D721Med (cell line): ENCODE measurements at places on chromosomes 1 and 21.
A peak's percentile ranks its signal among the peaks of the same experiment; 100 is the strongest.

DNA sequence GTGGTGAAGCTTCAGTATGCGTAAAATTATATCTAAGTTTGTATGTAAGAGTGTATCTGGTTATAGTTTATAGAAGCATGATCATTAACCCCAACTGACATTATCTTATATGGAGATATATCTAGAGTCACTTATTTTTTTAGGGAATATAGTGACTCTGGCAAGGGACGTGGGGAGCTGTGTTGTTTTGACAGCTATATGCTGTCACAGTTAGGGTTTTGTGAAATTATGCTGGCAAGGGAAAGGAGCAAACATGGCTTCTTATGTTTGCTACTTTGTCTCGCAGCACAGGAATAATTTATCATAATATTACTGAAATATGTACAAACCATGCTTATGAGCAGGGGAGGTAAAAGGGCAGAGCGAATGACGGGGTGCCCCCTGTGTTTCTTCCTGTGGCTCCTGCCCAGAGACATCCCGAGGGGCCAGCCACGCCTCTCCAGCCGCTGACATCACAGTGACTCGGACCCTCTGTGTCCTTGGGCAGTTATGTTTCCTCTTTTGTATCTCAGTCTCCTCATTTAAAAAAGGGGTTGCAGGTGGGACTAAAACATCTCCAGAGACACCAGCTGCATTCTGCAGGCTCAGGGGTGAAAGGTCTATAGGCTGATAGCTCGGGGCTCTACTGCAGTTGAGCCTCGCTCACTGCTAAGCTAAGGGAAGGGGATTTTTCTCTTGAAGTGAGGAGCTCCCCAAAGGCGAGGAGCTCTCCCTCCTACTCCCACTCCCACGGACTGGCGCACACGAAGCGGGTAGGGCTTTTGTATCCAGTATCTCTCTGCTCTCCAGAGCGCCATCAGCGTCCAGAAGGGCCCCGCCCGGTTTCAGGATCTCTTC, 14.9 kb downstream of the A3GALT2 start:
- no peak for DNase-seq

DNA sequence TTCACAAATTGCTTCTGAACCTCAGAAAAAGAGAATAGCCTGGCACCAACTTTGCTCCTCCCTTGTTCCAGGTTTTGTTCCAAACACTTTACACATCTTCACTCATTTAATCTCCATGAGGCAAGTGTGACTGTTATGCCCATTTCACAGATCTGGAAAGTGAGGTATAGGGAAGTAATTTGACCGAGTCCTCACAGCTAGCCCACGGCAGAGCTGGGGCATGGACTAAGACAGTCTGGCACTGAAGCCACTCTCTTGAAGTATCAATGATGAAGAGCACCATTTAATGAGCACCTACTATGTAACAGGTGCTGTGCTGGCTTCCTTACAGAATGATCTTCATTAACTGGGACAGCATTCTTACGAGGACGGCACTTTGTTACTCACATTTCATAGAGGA, 19.0 kb downstream of the C1QB start:
- DNase-seq = no peak

DNA sequence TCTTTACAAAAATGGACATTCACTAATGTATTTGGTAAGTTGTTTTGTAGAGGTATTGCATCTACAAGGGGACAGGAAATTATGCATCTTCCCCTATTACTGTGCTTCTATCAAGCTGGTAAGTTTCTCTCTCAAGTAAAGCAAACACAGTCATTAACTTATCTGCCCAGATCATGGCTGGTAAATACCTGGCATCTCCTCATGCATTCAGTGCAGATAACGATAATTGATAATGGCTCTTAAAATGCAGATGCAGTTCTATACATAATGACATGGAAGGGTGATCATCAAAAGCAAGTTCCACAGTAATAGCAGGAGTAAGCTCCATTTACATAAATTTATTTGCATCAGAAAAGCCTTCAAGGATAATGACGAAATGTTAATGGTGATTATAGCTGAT, 122.4 kb downstream of the SIPA1L2 start:
- DNase-seq = no peak

GRCh38 chr1:179425186-179425585, 59.4 kb downstream of the AXDND1 start:
- DNase-seq = no peak

DNA sequence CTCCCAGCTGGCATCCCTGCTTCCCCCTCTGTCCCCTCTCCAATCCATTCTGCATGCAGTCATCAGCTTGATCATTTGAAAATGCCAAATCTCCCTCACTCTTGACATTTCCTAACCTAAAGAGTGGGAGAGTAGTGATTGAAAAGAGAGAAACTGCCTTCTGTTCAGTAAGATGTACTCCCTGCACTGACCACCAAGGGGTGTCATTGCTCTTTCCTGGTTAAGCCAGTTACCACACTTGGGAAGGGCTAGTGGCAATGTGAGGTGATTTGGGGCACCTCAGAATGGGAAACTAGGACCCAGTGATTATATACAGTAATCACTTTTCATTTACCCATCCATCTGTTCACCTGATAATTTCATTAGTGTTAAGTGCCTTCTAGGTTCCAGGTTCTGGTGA, 6.9 kb upstream of the TMEM269 start:
- DNase-seq = peak; percentile 70

GRCh38 chr1:89565521-89565920, 40.9 kb downstream of the LRRC8B start:
- no peak for DNase-seq

DNA sequence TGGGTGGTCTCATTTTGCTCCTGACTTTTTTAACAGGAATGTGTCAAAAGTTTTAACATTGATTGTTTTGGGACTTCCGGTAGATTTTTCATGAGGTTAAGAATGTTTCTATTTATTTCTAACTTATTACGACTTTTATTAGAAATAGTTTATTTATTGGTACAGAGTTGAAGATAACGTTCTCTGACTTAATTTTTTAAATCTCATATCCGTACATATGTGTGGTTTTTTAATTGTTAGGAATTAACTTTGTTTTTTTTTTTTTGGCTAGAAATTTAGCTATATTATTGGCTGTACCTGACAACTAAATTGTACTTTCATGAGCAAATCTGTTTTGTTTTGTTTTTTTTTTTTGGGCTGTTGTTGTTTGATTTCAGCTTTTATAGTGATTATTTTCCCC, 32.0 kb downstream of the RNF2 start:
- no peak for DNase-seq

DNA sequence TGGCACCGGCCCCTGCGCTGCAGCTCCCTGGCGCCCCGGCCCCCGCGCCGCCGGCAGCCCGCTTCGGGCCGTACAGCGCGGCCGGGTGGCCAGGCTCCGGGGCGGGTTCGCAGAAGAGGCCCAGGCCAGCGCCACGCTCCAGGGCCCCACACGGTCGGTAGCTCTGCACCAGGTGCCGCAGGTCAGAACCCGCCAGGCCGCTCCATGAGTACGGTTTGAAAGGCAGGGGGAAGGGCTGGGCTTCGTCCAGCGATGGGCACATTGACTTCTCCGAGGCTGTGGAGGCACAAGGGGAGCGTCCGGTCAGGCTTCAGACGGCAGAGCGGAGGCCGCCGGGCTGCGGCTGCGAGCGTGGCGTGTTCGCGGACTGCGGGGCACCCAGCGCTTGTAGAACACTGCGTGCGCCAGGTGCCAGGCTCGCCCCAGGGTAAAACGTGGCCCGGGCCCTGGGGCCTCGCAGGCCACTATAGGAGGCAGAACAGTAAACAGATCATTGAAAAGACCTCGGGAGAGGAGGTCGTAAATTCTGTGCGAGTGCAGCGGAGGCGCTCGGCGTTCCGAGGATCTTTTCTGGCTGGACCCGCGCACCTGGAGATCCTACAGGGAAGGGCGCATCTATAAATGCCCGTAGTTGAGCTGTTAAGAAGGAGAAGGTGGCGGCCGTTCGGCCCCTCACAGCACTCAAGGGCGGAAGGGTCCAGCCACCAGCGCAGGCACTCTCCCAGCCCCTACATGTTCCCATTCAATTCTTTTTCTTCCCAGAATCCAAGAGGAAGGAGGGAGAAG, 5.7 kb downstream of the GFI1 start:
- DNase-seq = no peak

DNA sequence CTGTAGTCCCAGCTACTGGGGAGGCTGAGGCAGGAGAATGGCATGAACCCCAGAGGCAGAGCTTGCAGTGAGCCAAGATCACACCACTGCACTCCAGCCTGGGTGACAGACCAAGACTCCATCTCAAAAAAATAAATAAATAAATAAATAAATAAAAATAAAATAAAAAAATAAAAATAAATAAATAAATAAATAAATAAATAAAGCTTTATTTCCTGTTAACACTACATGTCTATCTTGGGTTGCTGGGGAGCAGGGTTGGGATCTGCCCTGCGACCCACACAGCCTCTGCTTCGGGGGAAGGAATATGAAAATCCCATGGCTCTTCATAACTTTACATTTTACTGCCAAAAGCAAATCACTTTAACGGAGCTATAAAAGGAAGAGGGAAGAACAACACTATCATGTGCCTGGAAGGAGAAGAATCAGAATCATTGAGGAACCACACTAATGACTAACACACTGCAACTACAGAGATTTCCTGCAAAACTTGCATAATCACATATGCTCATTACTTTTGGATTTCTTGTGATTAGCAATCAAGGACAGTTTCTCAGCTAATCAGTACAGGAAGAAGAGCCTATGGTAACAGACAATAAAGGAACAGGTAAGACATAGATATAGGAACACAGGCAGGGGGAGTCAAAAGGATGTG, 72.8 kb upstream of the CD55 start:
- no peak for DNase-seq

- no peak for DNase-seq
Observed at GRCh38 chr1:243851765-243852164, 1.7 kb upstream of the AKT3 start.

DNA sequence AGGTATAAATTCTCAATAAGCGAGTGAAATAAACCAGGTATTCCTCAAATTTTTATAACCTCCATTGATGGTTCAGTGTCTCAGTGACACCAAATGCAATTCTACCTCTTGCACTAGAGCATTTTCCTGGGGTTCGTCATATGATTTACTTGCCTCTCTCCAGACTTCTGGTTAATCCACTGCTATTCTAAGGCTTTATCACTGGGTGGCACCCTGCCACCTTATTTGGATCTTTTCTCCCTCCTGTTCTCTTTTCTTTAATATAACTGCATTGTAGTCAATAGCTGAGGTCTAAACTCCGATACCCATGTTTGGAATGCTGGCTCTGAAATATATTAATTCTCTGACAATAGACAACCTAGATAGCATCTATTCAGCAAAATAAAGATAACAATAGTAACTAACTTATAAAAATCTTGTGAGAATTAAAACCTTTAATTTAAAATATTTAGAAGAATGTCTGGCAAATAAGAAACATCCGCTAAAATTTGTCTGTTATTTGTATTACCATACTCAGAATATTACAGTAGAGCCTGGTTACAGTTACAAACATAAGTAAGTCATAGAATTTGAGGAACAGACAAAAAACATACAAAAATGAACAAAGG, 436.4 kb downstream of the PLA2G4A start:
- no peak for DNase-seq

DNA sequence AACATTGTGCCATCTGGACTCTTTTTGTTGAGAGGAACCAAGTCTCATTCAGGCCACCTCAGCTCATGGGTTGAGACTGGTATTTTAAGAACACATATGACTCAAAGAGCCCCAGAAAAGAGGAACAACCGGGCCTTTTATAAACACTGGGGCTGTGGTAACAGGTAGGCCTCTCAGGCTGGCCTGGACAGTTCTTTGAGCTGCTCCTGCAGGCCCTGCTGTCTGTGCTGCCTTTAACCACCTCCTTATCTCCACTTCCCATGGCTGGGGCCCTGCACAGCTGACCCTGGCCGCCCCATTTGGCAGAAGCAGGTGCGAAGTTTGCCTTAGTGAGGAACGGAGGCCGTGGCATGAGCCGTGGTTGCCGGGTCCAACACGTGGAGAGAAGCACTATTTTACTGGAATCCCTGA, 163.3 kb downstream of the RHOU start:
- DNase-seq = no peak

- peak; percentile 67 for DNase-seq
Observed at GRCh38 chr1:218991089-218991488, 182.6 kb upstream of the LYPLAL1 start.

GRCh38 chr1:112359961-112360767, 35.9 kb upstream of the CTTNBP2NL start:
- no peak for DNase-seq

GRCh38 chr1:15008783-15009729, 144.5 kb upstream of the TMEM51 start:
- DNase-seq = no peak

- DNase-seq = no peak
Observed at GRCh38 chr1:240663169-240663879, 51.4 kb upstream of the GREM2 start.

GRCh38 chr1:172478485-172478884, 34.6 kb upstream of the PIGC start:
- no peak for DNase-seq

DNA sequence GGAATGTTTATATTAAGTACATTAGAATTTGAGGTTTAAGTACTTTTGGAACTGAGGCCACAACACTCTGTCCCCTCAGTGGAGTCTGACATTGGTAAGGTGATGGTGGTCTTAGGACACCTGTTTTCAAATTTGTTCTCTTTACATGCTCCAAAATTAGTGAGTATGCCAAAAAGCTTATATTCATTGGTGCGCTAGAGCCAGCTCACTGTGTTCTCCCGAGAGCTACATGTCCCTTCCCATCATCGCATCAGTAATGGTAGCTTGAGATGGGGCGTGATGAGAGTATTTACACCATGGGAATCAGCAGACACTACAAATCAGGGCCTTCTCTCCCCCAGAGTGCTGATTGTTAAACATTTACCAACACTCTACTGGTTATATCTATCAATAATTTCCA, 19.5 kb downstream of the ETS2 start:
- DNase-seq = no peak

- no peak for DNase-seq
Observed at GRCh38 chr1:2934642-2935081, 86.6 kb upstream of the ACTRT2 start.

- no peak for DNase-seq
Observed at GRCh38 chr1:87219141-87219540, 109.5 kb upstream of the LMO4 start.

DNA sequence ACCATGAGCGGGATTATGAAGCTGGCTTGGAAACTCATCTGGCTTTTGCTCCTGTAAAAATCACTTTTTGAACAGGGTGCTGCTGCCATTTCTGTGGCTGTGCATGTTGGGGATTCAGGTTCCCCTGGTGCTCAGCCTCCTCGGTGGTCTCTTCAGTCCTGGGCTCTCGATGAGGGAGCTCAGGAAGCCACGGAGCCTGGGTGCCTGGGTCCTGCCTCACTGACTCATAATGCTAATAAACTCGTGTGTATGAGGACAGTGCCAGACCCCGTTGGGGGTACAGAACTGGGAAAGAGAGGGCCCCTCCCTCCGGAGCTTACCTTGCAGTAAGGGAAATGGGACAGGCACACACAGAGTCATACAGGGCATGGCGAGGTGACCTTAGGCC, 5.8 kb downstream of the COQ8A start:
- DNase-seq = no peak

DNA sequence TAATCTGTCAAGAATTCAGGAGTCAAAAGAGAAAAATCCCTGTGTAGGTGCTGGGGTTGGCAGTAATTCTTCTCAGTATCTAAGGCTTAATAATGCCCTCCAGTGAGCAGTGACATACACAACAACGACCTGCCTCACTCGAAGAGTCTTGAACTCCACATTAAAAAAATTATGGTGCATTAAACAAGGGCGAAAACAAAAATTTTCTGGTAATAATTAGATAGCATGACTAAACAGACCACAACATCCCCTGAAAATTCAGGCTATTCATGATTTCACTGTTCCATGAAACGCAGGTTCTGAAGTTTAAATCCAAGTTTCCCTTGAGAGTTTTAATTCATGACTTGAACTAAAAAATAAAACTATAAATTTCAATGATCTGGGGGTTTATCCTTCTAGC, 5.1 kb downstream of the SRSF4 start:
- no peak for DNase-seq
